Activated T-cell treated with anti-CD3 and anti-CD28 coated beads, Interleukin-2, amount 50 U/mL, for 72 hours (primary cell): ENCODE measurements at places on chromosomes 1 and 21.

DNA sequence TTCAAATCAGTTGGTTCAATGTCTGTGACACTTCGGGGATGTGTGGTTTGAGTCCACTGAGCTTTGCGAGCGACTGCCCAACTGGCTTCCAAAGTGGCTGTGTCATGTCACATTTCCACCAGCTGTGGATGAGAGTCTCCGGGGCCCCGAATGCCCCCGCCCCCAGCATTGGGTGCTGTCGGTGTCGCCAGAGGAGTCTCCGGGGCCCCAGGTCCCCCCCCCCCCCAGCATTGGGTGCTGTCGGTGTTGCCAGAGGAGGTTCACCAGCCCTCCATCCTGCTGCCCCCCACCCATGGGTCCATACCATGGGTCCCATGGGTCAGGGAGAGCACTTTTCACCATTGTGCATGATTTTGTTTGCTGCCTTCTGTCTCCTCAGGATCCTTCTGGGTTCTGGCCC is 9.0 kb upstream of the SMYD3 start:
- no peak for DNase-seq

DNA sequence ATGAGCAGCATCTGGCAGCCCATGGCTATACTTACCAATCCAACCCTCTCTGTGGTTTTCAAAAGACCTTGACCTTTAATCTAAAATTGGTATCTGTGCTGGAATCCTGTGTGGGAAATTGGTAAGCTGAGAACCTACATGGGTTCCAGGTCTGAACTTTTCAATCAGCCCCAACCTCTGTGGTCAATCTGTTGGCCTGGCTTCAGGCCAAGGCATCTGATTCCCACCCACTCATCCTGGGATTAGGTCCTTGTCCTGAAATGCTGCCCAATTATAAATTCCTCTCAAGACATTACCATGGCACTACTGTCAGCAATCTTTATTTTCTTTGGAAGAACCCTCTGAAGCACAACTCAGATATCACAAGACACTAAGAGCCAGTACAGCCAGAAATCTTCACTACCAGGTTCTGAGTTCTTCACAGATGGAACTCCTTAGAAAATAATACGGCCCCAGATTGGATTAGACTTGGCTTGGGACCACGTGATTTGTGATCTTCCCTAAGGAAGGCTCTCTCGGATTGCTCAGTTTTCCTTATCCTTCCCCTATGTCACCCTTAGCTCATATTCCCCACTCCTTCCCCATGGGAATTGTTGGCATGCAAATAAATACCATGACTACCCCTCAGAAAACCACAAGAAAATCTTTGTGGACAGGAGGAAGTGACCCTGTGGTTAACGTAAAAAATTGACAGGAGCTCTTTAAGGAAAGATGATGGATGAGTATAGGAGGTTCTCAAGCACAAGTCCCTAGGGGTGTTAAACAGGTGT is 207.9 kb upstream of the ST6GALNAC5 start:
- no peak for DNase-seq

DNA sequence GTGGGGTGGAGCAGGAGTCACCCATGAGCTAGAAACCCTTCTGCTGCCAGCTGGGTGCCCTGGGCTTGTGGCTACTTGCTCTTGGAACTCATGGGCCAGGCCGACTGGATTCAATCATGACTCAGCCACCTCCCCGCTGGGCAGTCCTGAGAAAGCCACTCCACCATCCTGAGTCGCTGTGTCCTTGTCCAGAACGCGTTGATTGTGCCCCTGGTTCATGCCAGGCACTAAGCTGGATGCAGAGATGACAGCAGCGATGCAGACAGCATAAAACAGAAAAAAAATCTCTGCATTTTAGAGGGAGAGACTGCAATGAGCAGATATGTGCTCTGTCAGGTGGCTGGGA is 10.6 kb downstream of the PADI1 start:
- DNase-seq, result no peak

DNA sequence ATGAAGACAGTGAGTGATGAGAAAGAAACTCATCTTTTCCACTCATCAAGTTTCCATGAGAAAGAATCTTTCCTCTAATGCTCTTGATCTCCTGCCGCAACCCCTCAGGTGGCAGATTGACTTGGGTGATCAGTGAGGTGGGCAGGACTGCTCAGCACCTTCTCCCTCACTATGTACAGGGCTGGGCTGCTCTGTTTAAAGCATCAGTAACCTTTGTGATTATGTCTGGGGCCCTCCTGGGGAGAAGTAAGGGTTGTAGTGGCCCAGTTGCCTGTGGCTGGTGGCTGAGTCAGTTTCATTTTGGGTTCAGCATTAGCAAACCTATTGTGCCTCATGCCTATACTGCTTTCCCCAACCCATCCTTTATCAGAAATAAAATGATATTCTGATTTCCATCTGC is 366.0 kb downstream of the TTLL7 start:
- DNase-seq, result peak; percentile 37

DNA sequence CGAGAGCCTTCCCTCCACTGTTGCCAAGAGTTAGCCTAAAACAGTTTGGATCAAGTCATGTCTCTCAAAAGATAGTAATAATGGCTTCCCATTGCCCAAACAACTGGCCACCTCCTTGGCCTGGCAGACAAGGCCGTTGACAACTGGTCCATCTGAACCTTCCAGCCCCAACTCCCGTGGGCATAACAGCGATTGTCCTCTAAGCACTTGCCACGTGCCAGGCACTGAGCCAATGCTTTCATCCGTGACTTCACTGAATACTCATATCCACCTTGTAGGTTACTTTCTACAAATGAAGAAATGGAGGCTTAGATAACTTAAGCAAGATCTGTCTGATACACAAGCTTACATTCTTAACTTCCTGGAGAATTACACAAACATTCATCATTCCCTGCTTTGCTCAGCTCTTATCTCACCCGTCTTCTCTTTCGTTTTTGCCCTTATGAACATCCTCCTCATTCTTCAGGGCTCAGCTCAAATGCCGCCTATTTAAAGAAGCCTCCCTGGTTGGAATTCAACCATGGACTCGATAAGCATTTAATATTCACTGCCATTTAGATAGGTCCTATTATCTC is 106.4 kb downstream of the KCND3 start:
- no peak for DNase-seq

DNA sequence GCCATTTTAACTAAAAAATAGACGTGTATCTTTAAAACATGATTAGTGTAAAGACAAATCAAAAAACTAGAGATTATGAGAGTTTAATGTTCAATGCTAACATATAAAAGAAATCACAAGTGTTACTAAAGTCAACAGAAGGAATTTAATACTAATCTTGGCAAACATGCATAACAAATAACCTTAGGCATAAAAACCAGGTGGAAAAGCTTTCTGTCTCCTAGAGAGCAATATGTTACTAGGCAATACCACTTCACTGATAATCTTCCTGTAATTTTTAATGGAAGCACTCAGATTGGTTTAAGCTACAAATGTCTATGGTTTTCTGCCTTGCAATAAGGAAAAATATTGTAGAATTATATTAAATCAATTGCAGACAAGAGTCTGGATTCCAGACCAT is 121.9 kb downstream of the NME7 start:
- DNase-seq, result no peak

GRCh38 chr1:207152792-207153468 is 48.9 kb downstream of the C4BPA start:
- DNase-seq, result no peak

DNA sequence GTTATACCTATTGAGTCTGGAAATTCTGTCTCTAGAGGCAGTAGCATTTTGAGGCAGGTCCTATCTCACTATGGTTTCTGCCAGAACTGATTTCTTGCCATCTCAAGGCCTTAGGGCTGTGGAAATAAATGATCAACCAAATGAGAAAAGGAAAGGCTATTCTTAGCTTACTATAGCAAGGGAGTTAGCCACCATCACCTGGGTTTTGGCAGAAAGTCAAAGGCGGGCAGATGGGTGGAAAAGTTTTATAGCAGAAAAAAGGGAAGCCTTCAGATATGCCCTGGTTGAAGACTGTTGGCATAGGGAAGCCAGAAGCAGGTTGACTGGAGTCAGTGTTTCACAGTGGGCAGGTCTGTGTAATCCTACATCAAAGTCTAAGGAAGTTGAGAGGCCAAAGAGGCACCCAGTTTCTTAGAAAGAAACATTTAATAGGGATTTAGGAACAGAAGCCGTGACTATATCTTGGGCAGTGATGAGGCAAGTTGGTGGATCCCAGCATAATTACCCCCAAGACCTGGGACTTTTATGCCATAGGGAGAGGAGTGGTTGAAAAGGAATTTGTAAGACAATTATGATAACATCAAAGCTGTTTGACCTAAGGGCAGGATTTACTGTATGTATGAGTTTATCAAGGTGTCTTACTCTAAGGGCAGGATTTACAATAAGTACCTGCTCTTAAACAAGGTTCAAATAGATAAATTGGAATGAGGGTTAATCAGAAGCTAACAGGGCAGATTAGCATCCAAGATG is 29.7 kb downstream of the CTH start:
- DNase-seq, result no peak

GRCh38 chr21:39004634-39005501 is 178.4 kb downstream of the PSMG1 start:
- peak; percentile 6 for DNase-seq
